ENCODE measurements at places on chromosomes 4 and X.

DNA sequence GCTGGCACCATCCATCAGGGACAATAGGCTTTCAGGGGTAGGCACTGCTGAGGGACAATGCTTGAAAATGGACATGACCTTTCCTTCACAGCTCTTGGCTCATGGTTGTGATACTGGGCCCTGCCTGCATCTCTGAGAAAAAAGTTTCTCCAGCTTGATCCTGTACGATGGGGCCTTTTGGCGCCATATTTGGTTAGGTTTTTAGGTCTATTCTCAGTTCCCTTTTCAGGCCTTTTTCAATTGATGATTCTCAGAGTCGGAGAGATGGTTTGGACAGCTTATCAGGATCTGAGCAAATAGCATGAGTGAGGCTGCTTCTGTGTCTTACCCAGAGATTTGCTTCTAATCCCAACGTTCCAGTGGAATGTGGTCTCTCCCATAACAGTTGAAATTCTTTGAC lies 141.6 kb downstream of the ZNF518B start:
- DNase-seq: no peak

DNA sequence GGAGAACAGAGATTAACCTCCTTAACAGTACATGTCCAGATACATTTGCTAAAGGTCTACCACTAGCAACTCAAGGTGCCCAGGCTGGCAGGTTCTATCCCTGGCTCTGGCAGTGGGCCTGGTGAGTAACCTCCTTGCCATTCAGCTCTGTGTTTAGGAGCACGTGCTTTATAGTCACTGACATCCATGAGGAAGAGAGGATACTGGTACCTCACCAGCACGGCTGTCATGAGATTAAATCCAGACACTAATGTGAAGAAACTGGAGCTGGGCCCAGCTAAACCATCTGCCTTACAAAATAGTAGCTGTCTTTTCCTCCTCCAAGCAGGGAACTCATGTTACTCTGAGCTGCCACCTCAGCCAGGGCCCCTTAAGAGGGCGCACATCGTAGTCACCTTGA lies 45.3 kb downstream of the GPRASP3 start:
- DNase-seq: no peak

- no peak for DNase-seq
These were observed 65.3 kb upstream of the FAM120C start for GRCh38 chrX:54248309-54248708.

DNA sequence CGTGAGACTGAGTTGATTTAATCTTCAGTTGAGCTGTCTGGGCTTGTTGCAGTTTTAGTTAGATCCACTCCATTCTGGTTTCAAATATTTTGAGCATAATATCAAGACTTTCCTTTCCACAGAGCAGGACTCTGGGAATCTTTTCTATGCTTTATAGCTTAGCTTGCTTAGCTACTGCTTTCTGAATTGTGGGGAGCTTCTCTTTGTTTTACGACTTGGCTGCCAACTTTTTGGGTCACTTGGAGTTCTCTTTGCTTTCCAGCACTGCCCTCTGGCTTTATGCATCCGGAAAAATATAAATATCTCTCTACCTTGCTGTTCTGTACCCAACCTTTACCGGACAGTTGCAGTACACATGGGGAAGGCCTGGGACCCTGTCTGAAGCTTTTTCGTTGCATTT lies 292.1 kb downstream of the STIM2 start:
- DNase-seq: no peak

DNA sequence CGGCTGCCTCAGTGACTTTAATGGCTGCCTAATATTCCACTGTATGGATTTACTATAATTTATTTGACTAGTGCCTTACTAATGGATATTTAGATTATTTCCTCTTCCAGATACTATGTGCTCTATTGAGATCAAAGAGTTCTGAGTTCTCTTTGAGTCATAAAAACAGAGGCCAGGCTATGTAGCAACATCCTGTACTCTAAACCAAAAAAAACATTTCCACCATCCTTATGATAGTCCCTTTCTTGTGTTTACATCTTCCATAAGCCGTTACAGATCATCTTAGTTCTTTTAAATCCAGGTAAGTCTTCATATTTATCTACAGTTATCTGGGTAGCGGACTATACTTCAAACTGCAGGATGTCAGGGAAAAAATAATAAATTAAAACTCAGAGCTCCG lies 56.6 kb upstream of the TMEM184C start:
- DNase-seq: no peak

GRCh38 chr4:83779103-83780052 lies 243.5 kb downstream of the GPAT3 start:
- no peak for DNase-seq
